Activated T-cell treated with anti-CD3 and anti-CD28 coated beads, Interleukin-2, amount 50 U/mL, for 4 hours (primary cell): ENCODE measurements at places on chromosomes 16 and 17.
A peak's percentile ranks its signal among the peaks of the same experiment; 100 is the strongest.

DNA sequence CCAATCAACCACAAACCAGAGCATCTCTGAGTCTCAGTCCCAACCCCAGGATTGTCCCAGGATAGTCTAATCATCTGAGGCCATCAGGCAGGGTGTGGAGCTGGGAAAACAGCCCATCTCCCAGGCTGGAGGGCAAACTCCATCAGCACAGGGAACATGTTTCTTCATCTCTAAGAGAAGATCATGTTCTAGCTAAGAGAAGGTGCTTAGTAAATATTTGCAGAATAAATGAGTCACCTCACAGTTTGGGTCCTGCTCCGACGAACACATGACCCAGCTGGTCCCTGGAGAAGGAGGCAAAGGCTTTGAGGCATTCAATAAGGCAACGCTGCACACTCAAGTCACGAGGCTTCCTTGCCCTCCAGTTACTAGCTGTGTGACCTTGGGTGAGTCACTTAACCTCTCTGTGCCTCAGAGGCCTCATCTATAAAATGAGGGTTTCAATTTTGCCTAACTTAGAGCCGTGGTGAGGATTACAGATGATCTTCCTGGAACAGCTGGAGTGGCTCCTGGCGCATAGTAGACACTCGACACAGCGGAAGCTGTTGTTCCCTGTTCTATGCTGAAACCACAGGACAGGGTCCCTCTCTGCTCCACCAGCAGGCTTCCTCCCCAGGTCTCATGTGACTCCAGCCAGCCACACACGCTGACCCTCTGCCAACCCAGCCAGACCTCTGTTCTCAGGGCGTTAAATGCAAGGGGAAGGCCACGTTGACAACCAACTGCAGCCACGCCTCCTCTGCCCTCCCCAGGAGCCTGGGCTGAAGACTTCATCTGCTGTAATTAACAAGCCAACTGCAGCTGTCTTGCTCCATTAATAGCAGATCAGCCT, 10.3 kb upstream of the RPL38 start:
- DNase-seq: no peak

DNA sequence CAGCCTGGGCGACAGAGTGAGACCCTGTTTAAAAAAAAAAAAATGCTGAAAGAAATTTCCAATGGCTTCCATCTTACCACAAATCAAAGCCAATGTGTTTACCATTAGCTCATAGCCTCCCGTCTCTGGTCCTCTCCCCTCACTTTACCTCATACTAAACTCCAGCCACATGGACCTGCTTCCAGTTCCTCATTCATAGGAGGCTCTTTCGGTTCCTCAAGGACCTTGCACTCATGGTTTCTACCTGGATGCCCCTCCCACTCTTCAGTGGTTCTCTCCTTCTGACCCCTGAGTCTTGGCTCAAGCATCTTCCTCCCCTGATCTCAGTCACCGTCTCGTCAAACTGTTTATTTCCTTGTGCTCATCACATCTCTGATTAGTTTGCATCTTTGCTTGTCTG, 3.8 kb upstream of the DEF8 start:
- no peak for DNase-seq

DNA sequence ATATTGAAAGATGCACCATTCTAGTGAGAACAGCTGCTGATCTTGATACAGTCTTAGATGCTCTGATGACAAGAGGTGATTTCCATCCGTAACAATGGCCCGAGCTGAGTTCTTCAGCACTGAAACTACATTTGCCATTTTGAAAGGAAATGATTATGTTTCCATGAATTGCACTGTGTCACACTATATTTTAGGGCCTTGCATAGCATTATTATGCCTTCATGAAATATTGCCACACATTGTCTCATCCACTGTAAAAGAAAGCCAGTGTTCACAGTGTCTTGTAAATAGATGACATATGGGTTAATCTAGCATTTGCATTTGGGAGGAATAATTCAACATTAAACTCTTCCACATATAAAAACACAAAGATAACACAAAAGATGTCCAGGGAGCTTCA, 438.3 kb upstream of the PSMD7 start:
- DNase-seq: no peak

DNA sequence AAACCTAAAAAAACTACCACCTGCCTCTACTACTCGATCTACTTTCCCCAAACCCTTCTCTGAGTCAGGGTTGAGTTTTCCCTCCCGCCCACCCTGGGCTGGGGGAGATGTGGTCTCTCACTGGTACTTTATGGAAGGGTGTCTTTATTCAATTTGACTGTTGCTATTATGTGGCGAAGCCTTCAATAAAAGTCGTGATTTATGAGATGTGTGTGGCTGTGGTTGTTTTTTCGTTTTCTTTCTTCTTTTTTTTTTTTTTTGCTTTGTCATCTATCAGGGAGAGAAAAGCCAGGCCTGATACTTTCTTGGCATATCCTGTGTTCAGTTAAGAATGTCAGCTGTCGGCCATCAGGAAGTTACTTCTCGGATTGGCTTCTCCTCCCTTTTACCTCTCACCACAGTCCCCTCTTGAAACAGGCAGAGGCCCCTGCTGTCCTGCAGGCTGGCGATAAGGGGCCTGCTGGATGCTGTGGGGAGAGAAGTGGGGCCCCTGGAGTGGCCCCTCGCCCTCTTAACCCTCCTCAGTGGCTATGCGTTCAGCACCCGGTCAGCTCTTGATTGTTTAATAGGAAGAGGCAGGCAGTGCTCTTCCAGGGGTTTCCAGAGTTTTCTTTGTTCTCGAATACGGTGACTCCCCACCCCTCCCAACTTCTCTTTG, 123.0 kb downstream of the MSI2 start:
- DNase-seq: no peak

DNA sequence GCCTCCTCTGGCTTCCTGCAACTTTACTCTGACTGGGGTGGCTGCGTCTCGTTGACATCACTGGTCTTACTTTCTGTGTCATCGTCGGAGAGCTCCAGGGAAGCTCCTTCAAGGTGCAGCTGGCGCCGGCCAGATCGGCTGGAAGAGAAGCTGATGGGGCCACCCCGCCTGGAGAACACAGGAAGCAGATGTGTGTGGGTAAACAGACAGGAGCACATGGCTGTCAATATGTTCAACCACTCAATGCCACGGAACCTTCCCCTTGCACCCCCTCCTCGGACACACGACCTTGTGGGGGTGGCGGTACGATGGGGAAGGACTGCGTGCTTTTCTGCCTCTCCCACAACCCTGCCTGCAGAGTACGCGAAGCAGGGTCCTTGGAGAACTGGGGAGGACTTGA, 40.1 kb downstream of the NDEL1 start:
- DNase-seq: no peak

- DNase-seq: no peak
These were observed 775 bp downstream of the CYTH1 start for GRCh38 chr17:78781104-78781892.

DNA sequence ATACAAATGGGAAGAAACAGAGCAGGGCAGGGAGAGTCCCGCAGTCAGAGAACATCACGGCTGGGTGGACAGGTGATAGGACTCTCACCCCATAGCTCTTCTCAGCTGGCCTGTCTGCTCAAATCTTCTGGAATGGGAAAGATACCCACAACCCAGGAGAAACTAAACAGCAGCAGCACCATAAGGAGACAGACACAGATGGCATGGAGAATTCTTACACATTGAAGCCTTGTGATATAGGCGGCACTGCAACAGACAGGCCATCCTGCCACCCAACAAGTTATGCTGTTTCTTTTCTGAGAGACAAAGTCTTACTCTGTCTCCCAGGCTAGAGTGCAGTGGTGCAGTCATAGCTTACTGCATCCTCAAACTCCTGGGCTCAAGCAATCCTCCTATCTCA, 8.6 kb upstream of the ANKRD40CL start:
- no peak for DNase-seq

GRCh38 chr17:66612993-66613392, 221.9 kb upstream of the CACNG5 start:
- no peak for DNase-seq

GRCh38 chr17:55440391-55440790, 18.8 kb upstream of the MMD start:
- DNase-seq: no peak

- peak; percentile 57 for DNase-seq
These were observed 5.5 kb upstream of the SLC25A35 start for GRCh38 chr17:8300627-8301242.

DNA sequence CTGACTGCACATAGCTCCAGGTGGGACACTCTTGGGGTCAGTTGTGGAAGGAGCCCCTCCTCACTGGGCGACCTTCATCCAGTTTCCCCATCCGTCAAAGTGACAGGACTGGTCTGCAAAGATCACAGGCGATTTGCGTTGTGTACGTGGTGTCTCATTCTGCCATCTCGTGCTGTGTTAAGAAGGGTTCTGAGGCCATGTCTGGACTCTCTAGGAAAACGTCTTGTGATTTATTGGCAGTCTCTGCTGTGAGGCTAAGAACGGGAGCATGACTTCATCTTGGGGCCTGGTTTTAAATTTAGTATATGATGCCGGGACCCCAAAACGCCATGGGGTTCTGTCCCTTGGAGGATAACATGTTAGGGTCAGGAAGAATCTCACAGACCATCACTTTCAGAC, 65.2 kb upstream of the CIBAR2 start:
- no peak for DNase-seq

- no peak for DNase-seq
These were observed 6.8 kb upstream of the KRTAP17-1 start for GRCh38 chr17:41322094-41322902.

GRCh38 chr16:75415169-75415905, 18.0 kb downstream of the CFDP1 start:
- DNase-seq: no peak

- DNase-seq: no peak
These were observed 53.1 kb upstream of the TANGO6 start for GRCh38 chr16:68790130-68790761.

DNA sequence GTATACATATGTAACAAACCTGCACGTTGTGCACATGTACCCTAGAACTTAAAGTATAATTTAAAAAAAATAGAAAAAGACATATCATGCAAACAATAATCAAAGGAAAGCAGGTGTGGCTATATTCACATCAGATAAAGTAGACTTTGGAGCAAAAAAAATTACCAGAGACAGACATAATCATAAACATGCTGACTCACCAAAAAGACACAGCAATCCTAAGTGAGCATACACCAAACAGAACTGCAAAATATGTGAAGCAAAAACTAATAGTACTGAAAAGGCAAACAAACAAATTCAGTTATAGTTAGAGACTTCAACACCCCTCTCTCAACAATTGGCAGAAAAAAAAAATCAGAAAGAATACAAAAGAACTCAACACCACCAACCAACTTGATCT, 29.9 kb downstream of the SHCBP1 start:
- DNase-seq: no peak

- DNase-seq: no peak
These were observed 42.5 kb downstream of the ST3GAL2 start for GRCh38 chr16:70396246-70396904.

GRCh38 chr17:64147110-64148016, 17.4 kb upstream of the ERN1 start:
- no peak for DNase-seq

DNA sequence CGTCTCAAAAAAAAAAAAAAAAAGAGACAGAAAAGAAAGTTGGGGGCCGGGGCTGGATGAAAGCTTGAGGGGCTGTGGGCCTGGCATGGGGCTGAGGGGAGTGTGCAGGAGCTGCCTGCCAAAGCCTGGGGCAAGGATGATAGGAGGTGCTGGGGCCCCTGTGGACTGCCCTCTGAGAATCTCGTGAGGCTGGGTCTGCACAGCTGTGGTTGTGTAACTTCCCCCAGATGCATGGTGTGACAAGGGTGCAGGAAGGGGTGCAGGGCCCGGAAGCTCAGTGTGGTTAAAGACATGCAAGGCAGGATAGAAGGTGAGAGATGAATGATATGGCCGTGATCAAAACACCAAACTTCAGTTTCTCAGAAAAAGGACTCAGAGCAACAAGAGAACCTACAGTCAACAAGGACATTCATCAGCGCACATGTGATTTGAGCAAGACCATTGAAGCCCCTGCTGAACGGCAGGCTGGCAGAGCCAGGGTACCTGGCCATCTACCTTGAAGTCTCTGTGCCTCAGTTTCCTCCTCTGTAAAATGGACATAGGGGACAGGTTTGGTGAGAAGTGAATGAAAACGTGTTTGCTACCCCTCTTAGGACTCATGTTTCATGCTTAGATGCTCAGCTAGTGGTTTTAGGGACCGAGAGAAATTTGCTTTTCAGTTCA, 9.6 kb downstream of the IL32 start:
- DNase-seq: peak; percentile 62

GRCh38 chr16:556474-557173, 3.6 kb upstream of the PRR35 start:
- DNase-seq: no peak

GRCh38 chr16:25010542-25010941, 4.6 kb downstream of the ARHGAP17 start:
- no peak for DNase-seq

- no peak for DNase-seq
These were observed 15.8 kb downstream of the MEOX1 start for GRCh38 chr17:43645765-43646481.

- no peak for DNase-seq
These were observed 168.9 kb downstream of the CBLN1 start for GRCh38 chr16:49112754-49113153.

DNA sequence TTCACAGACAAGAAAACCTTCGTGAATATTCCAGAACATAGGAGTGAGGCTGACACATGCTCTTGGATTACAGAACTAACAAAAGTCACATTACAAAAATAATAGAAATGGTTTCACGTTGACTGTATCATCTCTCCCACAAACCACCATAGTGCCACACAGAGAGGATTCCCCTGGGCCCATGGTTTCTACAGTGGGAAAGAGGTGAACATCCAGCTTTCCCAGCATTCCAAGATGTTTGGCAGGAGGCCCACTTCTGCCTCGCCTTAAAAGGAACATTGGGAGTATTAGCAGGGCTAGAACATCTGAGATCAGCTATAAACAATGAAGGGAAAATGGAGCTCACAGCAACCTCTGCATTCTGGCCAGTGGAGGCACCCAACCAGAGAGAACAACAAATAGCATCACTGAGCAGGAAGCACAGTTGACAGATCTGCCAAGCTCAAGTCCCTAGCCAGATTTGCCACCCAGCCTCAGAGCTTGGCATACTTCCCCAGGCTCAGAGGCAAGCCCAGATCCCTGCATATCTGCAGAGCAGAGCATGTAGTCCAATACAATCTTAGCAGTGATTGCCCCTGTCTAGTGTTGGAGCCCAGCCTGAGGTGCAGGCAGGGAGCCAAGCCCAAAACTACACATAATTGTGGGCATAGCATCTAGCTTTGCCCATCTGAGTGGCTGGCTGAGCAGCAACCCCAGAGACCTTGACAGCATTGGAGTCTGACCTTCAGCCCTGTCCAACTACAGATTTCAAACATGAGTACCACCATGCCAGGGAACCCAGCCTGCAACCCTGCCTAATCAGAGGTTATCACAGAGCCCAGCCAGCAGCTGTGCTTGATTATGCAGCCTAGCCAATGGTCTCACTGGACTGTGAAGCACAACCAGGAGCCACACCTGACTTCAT, 260.4 kb downstream of the CEP112 start:
- no peak for DNase-seq
